ENCODE measurements at places on chromosomes 5 and 9.

DNA sequence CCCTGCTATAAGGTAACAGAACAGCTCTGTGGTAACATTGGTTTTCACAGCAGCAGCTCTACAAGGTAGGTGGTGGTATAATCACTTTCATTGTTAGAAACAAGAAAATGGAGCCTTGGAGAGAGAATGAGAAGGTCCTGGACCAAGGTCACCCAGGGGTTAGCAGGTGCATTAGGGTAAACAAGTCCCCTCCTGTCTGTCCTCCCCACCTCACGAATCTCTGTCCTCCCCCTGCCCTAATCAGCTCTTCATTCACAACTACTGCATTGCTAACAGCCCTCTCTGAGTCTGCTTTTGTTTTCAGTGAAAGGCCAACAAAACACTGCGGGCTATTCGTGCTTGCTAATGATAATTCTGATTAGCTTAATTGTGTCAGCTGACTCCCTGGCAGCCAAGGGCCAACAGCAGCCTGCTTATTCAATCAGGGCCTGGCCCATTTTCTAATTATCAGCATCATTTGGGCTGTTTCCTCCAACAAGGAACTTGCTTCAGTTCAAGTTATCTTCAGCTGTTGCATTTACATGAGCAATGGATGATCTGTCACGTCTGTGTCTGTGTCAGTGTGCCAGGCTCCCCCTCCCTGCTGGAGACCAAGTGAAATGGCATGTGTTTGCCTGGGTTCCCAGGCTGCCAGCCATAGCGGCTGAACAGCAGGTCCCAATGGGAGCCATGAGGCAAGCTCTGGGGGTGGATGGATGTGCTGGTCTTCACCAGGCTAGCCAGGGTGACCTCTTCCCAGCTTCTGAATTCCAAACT is 56.7 kb upstream of the EQTN start:
- DNase-seq: no peak

GRCh38 chr9:35844628-35845270 is 15.7 kb downstream of the TMEM8B start:
- no peak for DNase-seq

DNA sequence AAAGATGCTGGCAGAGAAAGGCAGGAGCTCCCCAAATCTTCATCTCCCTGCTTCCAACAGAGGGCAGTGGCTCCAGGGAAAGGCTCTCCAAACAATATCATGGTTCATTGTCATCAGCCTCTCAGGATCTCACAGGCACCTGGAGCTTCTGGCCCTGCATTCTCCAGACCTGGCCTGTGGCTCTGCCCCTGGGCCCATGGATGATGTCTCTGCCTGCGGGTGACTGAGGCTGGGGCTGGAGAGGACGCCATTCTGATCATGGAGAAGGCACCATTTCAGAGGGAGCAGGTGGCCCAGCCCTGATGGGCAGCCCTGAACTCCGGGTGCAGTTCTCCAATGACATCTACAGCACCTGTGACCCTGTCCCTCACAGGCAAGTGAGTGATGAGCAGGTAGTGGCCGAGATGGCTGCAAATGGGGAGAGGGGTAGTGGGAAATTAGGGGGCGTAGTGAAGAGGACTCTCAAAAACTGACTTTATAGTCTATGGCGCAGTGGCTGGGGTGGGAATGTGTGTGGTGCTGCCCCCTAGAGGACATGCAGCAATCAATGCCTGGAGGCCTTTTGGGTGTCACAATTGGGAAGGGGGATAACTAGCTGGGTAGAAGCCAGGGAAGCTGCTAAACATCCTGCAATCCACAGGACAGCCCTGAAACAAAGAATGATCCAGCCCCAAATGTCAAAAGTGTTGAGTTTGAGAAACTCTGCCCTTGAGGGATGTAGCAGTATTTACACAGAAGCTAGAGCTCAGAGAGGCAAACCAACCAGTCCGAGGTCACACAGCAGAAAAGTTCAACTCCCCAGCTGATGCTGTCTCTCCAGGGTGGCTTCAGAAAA is 3.2 kb downstream of the SH3PXD2B start:
- DNase-seq: no peak

DNA sequence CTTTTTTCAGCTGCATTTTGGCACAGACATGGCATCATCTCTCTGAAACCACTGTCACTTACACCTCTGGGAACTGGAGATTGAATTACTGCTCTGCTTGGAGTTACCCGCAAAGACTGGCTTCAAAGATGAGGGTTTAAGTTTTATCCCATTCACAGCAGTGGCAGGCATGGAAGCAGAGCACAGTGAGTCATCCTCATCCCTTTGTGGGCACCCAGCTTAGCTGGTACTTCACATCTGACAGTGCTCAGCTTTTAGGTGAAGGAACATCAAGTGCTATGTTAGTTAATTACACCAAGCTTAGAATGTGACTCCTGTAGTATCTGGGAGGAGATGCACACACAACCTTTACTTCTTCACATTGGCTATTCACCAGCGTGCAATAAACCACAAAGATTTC is 24.8 kb upstream of the ALDH1A1 start:
- DNase-seq: no peak

- peak; percentile 98 for DNase-seq
Measured at GRCh38 chr9:127734747-127735529, at the start of gene TOR2A. TOR2A (minus strand) TSS chr9:127735294; CDS start chr9:127735270, 24 bp downstream.

DNA sequence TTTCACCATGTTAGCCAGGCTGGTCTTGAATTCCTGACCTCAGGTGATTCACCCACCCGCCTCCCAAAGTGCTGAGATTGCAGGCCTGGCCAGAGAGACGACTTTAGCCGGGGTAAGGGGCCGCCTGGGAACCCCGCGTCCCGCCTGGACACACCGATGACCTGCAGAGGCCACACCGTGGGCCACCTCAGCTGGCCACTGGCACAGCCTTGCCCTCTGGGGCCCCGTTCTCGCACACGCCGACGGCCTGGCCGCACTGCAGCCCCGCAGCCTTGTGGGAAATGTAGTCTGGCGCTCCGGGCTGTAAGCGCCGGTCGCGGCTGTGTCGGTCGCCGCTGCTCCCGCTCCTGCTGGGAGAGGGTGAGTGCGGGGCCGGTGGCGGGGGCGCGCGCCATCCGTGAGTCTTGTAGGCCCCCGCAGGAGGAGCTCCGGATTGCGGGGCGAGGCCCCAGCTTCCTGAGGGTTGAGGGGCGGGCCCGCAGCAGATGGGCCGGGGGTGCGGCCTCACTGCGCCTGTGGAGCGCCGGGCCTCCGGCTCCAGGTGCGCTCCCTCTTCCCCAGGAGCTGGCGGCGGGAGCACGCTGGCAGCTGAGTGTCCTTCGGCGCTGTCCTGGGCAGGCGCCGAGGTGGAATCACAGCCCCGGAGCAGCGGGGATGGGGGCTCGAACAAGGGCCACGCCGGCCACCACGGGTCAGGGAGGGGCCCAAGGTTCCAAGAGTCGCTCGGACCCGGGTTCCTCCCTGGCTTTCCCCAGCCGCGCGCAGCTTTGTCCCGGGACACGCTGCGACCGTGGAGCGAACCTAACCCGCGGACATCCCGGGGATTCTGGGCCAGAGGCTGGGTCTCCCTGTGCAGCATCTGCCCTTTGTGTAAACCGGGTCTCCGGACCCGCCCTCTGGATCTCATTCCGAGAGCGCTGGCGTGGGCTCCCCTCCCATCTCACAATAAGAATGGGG is at the start of gene ZFP2:
ZFP2 (plus strand) TSS at position 299 of the 957 bp plus-strand sequence. CDS start 35,401 bp downstream, outside the sequence.
- DNase-seq: peak; percentile 3

GRCh38 chr5:65102976-65103711 is 334.4 kb downstream of the CWC27 start:
- DNase-seq: peak; percentile 92

GRCh38 chr5:94793816-94794198 is 175.3 kb downstream of the SLF1 start:
- DNase-seq: no peak

DNA sequence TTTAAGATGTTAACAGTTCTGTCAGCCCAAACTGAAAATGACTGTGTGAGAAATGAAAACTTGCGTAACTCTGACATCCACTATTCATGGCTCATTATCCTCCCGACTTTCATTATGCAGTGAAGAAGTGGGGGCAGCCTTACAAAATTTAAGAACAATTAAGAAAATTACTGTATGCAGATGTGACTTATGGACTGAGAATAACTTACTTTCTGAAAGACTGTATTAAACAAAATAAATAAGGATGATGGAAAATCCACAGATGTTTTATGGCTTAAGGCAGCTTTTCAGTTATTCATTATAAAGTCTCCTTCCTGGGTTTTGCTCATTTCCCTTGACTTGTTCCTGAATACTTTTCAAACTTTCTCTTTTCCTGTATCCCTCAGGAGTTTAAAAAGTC is 55.2 kb downstream of the GRIN3A start:
- no peak for DNase-seq

DNA sequence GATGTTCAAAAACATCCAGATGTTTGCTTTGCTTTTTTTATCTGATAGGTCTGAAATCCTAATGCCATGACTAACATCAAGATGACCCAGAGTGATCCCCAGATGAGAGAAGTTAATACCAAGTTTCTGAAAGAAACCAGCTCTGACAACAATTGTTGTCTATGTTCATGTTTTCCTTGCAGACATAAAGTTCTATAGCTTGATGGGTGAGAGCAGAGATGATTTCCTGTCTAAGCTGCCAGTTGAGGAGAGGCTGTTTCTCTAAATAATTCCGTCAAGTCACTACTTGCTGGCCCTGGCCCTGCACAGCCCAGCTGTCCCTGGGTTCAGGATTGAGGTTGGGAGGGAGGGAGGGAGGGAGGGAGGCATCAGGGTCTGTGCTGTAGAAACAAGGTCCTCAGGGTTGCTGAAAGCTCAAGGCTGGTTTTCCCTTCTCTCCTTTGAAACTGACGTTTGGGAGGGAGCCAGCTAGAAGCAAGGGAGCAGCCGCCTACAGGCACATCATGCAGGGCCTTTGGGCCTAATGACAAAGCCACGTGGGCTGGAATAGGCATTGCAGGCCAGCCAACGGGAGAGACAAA is 3.9 kb downstream of the SPARC start:
- no peak for DNase-seq

DNA sequence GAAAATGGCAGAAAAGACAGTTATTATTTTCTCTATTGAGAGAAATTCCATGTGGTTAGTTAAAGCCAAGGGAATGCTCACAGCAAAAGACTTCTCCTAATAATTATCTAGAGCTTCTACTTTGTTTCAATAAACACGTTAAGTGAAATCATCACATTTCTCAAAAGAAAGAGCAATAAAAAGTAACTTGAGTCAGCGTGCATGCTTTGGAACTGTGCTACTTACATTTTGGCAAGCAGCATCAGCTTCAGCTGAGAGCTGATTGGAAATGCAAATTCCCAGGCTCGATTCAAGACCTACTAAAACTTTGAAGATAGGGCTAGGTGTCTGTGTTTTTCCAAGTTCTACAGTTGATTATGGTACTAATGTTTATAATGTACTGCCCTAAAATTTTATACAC is 132.1 kb downstream of the CDH18 start:
- no peak for DNase-seq

- no peak for DNase-seq
Measured at GRCh38 chr5:39498278-39498952, 73.6 kb upstream of the DAB2 start.

GRCh38 chr9:86525182-86525581 is 171.0 kb upstream of the TUT7 start:
- no peak for DNase-seq

DNA sequence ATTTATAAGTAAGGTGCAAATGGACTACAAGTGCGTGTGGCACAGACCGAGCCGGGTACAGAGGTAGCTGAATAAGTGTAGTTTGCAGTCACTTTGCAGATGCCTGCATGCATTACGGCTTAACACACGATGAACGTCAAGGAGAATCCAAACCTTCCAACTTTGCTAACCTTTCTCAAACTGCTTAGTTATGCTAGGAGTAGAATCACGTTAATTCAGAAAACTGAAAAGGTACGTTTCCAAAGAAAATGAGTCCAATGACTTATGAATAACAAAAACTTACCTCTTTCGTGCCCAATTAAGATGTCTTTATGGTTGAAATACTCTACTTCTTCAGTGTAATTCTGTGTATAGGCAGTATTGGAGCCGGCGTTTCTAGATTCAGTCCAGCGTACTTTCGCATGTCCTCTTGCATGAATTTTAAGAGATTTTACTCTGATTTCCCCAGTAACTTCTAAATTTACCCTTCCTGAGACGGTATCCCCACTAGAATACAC is 539 bp downstream of the ARRDC3 start:
- DNase-seq: peak; percentile 50

- DNase-seq: no peak
Measured at GRCh38 chr9:136697146-136697820, 10.0 kb upstream of the AGPAT2 start.

- DNase-seq: no peak
Measured at GRCh38 chr5:151155775-151156506, 1.6 kb downstream of the ANXA6 start.

DNA sequence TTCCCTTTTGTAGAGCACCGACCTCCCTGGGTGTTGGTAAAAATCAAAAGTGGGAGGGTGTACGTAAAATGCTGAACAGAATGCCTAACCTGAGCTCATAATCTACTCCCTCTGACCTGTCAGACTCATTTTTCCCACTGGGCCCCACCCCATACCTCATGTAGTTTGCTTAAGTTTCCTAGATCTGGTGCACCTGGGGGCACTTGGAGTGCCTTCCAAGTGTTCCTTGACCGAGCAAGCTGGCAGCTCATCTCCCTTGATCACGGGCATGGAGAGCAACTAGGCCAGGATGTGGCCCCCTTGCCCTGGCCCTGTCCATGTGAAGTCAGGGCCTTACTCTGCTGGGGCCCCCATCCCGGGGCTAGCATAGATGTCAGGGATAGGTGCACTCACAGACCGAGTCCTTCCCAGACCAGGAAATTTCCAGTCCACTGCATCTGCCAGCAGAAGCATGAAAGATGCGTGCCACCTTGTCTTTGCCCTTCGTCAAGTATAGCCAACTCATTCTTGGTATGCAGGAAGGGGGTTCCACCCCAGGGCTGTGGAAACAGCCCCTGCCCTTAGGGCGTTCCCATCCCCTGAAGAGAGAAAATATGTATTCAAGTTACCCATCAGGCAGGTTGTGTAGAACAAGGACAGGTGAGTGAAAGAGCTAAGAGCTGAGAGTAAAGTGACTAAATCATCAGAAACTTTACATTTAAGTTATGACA is 41.9 kb downstream of the SLC22A5 start:
- peak; percentile 58 for DNase-seq

- DNase-seq: no peak
Measured at GRCh38 chr5:76145945-76146344, 62.8 kb downstream of the SV2C start.

DNA sequence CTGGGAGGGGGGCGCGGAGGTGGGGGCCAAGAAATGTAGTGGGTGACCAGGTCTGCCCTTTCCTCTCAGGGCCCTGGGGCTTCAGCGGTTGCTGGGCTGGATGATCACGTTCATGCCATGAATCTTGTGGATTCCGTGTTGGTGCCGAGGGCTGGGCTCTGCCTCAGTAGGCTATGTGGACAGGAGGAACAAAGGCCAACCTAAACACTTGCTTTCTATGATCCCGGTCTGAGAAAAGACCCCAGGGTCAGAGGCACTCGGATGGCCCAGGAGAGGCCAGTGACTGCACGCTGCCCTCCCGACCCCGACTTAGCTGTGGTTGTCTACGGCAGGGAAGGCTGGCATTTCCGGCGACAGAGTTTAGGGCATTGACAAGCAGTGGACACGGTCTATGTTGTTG is 26.6 kb downstream of the PHF2 start:
- DNase-seq: no peak

- no peak for DNase-seq
Measured at GRCh38 chr5:113226116-113226736, 208.6 kb downstream of the TSSK1B start.

Data from NCI-H2029 (cell line).